NB4 (cell line): ENCODE measurements at places on chromosomes 13 and 19.

DNA sequence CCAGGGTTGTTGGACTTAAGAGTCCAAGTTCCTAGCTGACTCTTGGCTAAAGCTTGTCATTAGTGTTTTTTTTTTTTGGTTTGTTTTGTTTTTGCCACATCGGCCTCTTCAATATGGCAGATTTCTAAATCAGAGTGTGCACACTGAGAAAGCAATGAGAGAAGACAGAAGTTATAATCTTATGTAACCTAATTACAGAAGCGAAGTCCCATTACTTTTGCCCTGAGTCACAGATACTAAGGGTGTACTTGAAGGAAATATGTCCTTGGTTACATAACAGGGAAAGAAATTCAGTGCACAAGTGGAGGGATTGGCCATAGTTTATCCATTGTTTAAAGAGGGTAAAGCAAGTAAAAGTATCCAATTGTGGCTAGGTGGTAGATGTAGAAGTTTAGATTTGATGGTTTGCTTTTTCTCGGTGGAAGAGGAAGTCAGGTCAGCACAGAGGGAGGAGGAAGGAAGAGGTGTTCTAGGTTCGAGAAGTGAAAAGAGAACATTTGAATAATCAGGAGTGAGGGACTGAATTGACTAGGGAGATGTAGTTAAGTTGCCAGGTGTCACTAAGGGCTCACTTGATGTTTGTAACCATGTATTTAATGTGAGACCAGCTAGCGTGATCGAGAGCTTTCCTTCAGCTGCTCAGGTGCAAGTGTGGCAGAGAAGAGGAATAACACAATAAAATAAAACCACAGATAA is 12.2 kb downstream of the GTF2F2 start:
- no peak for DNase-seq

DNA sequence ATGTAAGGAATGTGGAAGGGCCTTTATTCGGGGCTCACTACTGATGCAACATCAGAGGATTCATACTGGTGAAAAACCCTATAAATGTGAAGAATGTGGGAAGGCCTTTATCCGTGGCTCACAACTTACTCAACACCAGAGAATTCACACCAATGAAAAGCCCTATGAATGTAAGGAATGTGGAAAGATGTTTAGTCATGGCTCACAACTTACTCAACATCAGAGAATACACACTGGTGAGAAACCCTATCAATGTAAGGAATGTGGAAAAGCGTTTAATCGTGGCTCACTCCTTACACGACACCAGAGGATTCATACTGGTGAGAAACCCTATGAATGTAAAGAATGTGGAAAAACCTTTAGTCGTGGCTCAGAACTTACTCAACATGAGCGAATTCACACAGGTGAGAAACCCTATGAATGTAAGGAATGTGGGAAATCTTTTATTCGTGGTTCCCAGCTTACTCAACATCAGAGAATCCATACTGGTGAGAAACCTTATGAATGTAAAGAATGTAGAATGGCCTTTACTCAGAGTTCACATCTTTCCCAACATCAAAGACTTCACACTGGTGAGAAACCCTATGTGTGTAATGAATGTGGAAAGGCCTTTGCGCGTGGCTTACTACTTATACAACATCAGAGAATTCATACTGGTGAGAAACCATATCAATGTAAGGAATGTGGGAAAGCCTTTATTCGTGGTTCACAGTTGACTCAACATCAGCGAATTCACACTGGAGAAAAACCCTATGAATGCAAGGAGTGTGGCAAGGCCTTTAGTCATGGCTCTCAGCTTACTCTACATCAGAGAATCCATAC is 44.3 kb downstream of the ZNF585A start:
- peak; percentile 1 for DNase-seq

DNA sequence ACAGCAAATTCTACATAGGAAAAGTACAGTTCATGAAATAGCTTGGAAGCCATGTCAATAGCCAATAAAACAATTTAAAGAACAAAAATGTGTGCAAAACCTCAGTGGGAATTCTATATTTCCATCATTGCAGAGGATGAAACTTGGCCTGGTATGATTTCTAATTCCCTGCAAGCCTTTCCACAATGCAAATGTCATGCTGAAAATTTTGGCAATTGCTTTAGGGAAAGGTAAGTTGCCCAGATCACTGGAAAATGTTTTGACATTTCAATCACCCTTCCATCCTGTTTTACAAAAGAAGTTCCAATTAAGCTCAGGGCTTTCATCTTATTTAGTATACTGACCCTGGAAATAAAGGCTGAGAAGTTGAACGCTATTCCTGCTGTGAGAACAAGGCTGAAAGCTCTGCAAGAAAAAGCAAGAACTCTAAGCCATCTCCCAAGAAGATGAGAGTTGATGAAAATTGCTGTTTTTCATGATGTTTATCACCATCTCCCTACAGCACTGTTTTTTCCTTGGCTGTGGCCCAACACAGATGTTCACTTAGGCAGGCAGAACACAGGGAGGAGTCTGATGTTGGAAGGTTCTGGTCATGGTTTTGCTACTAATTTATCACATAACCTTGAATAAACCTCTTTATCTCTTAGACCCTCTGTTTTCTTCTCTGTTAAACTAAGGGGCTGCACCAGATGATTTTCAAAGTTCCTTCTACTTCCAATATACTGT is 263.7 kb downstream of the KCTD12 start:
- DNase-seq = no peak

DNA sequence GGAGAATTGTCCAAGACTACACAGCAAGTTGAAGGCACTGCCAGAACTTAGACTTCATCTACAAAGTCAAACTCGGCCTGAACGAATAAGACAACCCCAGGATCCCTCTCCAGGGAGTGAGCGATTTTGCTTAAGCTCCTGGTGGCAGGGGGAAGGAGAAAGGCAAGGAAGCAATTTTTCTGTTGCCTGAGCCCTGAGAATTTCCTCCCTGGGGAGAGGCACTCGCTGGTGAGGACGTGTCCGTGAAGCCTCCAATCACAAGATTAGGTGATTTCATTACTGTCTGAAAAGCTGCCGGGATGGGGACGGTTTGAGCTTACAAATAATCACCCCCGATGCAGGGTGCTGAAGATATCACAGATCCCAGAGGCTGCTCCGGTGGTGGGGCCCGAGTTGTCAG is 45.6 kb downstream of the TINCR start:
- no peak for DNase-seq

DNA sequence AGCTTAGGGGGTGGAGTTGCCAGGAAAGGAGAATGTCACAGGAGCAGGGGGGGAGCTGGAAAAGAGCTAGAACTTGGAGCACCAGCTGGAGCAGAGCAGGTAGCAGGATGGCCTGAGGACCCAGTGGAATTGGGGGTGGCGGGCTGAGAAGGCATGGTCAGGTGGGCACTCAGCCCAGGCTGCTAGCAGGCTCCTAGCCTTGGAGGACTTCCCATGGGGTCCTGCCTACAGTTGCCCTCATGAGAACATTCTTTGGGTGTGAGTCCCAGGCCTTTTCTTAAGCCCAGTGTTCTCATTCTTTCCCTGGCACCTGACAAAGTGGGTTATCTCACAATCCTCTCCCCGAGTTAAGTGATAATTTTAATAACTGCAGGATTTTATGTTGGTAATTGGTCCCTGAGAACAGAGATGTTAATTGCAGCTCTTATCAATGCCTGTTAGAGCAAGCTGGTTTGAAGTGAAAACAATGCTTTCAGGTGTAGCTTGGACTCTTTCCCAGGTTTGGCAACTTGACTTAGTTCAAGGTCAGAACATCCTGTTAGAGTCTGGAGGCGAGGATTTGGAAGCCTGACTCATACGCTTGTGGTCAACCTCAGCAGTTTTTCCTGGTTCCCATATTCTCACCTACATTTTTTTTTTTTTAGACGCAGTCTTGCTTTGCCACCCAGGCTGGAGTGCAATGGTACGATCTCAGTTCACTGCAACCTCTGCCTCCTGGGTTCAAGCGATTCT is 18.1 kb upstream of the OLFM4 start:
- no peak for DNase-seq

DNA sequence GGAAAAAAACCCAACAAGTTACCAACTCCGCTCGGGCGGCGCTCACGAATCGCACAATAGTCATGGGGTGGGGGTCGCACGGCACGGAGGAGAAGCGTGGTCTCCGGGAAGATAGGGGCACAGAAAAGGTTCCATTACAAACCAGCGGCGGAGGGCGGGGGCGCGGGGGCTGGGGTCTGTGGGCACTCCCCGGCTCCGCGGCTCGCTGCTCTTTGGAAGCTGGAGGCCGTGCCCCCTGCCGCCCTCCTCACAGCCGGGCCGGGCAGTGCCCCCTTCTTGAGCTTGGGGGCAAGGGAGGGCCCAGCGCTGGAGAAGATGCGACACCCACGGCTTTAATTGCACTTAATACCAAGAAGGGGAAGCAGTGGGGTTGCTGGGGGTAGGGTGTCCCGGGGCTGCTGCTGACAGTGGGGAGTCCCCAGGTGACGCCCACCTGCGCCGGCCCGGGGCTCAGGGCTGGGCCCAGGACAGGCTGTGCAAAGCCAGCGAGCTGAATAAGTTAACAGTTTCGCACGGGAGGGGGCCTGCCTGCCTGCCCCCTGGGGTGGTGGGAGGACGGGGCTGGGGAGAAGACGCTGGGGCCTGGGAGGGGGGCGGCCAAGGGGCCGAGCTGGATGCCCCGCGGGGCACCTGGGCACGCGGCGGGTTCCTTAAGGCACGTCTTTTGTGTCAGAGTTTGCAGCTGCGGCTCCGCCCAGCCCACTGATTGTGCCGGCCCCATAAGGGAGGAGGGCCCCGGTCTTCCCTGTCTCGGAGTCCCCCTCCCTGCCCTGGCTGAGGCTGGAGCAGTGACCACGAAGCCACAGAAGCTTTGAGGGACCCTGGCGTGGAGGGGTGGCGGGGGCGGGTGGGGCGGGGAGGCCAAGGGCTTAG is 9.8 kb downstream of the DCAF15 start:
- DNase-seq = no peak

GRCh38 chr13:59914556-59914955 is 249.2 kb downstream of the DIAPH3 start:
- no peak for DNase-seq
